CD8-positive, alpha-beta memory T cell (primary cell): ENCODE measurements at places on chromosomes 7 and 10.

DNA sequence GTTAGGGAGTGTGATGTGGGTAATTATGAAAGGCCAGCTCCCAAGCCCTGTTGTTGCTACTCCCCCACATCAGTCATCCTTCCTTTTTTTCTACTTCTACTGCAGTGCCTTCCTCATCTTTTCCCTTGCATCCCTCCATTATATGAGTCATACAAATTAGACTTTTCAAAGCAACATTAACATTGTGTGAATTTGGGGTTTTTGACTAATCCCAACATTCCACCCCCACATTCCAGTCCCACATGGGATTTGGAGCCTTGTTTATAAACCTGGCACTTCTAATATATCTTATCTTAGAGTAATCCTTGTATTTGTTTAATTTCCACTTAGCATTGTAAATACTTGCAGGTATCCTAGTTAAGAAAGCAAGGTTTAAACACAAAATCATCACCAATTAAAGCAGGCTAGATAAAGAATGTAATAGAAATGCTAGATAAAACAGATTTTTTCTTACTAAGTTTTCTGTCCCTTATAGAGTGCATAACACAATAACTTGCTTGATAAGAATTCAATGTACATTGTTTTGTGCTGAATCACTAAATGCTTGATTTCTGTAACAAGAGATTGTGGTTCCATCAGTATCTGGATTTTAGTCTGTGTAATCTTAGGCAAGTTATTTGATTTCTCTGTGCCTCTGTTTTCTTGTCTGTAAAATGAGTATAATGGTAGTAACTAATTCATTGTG, 165.8 kb downstream of the CFTR start:
- no peak for DNase-seq

GRCh38 chr10:29353887-29354561, 65.2 kb downstream of the LYZL1 start:
- DNase-seq = no peak

GRCh38 chr7:116683786-116684185, 11.8 kb downstream of the MET start:
- DNase-seq = no peak

DNA sequence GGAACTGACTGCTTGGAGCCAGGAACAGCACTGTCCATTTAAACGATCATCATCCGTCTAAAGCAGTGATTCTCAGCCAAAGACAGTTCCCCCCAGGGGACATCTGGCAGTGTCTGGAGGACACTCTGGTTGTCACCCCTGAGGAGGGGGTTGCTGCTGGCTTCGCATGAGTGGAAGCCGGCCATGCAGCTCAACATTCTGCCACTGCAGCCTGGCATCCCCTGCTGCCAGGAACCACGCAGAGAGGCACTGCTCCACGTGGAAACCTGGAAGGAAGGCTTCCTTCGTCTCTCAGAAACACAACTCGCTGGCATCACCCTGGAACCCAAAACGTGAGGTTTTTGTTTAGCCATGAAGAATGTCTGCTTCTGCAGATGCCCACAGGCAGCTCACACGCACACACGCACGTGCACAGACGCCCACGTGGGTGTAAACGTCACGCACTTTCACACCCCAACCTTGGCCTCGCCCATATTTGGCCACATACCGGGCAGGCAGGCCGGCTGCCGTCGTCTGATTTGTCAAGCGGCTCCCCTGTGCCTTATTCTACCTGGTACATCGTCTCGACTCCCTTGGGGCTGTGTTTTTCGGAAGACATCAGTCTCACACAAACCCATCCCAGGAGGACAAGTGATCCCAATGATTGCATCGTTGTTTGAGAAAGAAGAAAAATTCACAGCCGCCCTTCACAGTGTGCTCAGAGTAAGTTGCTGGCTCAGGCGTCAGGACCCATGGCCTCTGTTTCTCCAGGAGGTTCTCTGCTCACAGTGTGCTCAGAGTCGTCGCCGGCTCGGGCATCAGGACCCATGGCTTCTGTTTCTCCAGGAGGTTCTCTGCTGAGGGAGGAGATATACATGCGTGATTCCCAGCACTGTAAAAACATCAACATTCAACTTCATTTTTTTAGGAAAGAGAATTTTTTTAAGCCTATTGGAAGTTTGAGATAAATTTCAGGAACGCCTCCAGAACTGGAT, 127.2 kb upstream of the PPP2R2D start:
- DNase-seq = no peak

- no peak for DNase-seq
Measured at GRCh38 chr10:13110908-13111307, 10.9 kb downstream of the OPTN start.

- no peak for DNase-seq
Measured at GRCh38 chr10:89744026-89744425, 42.6 kb downstream of the KIF20B start.

GRCh38 chr10:121326905-121327304, 271.3 kb downstream of the FGFR2 start:
- no peak for DNase-seq

- DNase-seq = no peak
Measured at GRCh38 chr10:29853913-29854312, 205.5 kb downstream of the JCAD start.

GRCh38 chr10:95536894-95537541, 24.2 kb downstream of the SORBS1 start:
- no peak for DNase-seq

DNA sequence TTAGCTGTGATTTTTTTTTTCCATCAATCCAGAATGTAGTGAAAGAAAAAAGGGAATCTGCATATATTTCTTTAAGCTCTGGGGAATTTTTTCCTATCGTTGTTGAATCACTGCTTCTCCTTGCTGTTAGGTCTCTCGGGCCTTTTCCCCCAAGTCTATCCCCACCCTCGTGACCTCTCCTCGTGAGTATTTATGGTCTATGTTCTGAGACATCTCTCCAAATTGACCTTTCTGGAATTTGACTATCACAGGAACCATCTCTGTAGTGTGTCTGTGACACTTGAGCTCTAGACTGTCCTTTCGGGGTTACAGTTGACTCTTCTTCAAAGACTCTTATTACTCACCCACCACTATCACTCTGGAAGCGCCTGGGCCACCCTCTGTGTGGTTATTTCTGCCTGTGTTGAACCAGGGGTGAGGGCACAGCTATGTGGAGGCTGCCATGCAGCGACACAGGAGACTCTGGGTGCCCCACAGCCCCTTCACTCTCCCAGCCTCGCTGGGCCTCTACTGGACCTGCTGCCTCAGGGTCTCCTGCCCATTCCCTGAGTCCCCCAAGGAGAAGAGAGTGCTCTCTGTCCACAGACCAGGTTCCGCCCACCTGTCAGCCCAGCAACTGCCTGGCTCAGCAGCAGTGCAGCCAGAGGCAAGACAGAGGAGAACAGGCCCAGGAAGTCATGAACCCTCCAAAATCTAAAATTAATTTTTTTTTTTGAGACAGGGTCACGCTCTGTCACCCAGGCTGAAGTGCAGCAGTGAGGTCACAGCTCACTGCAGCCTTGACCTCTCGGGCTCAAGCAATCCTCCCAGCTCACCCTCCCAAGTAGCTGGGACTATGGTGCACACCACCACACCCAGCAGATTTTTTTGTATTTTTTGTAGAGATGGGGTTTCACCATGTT, 45.7 kb upstream of the PTPRN2 start:
- DNase-seq = no peak

DNA sequence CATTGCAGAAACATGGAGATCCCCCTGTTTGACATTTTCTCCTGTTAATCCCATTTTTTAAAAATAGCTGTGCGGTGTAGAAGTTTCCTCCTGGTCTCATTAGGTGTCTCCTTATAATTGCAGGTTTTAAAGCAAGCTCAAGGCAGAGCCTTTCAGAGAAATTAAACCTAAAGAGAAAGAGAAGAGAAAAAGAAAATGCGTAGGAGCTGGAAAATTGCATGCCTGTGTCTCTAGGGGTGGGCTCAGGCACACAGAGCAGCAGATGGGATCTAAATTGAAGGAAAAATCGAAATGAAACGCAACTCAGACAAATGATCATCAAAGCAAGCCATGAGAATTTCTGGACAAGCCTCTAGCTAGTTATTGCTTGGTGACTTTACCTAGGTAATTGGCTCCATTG, 40.1 kb downstream of the GPR26 start:
- DNase-seq = no peak

DNA sequence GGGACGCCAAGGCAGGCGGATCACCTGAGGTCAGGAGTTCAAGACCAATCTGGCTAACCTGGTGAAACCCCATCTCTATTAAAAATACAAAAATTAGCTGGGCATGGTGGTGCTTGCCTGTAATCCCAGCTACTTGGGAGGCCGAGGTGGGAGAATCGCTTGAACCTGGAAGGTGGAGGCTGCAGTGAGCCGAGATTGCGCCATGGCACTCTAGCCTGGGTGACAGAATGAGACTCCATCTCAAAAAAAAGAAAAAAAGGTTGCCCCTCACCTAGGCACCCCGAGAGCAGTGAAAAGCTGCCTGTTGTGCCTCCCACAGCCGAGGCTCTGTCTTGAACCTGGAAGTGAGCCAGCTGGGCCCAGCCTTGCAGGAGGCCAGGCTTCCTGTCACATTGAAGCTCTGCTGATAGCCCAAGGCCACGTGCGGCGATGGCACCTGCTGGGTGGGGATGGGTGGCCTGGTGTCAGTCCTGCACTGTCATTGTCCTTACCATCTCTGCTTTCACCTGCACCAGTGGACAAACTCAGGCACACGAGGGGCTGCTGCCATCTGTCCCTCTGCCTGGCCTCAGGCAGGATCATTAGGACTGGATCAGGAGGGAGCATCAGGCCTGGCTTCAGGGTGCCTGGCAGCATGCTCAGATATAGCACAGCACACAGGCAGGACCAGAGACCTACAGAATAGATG, 37.8 kb downstream of the DNAJB12 start:
- peak; percentile 44 for DNase-seq

GRCh38 chr7:151875942-151876898, 695 bp downstream of the PRKAG2 start:
- DNase-seq = peak; percentile 61

DNA sequence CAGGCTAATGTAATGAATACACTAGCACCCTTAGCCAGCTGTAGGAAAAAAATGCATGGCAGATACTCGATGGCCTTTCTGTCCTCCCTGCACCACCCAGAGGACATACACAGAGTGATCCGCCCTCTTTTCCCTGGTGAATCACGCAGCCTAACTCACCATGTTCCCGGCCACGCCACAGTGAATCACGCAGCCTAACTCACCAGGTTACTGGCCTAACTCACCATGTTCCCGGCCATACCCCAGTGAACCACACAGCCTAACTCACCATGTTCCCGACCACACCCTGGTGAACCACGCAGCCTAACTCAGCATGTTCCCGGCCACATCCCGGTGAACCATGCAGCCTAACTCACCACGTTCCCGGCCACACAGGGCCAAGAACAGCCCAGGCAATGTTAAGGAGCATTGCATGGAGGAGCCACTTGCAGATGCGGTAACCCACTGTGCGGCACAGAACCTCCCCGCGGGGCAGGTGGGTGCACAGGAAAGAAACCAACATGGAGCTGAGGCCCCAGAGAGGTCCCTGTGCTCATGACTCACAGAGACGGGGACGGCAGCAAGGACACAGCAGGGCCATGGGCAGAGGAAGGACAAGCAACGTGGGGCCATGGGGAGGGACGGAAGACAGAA, 508.5 kb downstream of the DNAJB6 start:
- DNase-seq = no peak

DNA sequence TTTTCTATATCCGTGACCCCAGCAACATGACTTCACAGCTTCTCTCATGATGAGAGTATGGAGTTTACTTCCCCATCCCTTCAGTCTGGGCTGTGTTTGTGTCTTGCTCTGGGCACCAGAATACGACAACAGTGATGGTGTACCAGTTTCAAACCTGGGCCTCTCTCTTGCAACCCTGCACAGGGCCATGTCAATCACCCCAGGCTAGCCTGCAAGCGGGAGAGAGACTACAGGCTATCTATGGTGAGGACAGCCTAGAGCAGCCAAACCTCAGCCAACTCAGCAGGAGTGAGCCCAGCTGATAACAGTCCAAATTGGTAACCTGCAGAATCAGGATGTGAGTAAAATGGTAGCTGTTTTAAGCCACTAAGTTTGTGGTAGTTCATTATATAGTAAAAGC, 235.8 kb downstream of the CHCHD3 start:
- DNase-seq = no peak

DNA sequence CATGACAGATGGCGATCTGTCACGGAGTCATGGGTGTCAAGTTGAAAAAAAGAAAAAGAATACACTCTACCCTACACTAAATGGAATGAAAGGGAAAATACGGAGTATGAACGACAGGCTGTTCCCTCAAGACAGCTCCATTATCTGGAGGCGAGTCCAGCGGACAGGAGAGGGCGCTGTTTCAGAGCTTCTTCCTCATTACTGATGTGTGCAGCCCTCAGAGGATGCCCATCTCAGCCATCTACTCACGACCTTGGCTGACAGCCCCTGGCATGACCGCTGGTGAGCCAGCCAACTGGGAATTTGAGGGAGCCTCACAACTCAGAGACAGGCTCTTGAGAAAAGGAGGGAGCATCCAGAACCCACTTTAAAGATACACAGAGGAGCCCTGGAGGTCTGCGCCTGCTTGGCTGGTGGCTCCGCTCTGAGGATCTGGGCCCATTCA, 49.6 kb upstream of the SMNDC1 start:
- peak; percentile 64 for DNase-seq

DNA sequence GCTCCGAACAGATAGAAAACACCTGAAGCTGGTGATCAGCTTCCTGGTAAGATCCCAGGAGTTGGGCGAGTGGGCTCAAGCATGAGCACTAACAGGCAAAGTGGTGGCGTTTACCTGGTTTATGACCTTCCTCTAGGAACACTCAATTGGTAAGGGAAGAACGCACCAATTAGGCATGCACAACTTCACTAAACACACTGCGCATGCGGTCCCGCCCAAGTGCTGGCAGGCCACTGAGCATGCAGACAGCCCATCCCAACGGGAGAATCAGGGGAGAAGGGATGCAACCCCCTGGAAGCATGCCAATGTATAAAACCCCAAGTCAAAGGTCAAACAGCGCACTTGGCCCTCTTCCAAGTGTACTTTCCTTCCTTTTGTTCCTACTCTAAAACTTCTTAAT, 70.4 kb downstream of the LYZL2 start:
- DNase-seq = no peak

GRCh38 chr7:135466442-135467206, 43.3 kb downstream of the CNOT4 start:
- DNase-seq = no peak

DNA sequence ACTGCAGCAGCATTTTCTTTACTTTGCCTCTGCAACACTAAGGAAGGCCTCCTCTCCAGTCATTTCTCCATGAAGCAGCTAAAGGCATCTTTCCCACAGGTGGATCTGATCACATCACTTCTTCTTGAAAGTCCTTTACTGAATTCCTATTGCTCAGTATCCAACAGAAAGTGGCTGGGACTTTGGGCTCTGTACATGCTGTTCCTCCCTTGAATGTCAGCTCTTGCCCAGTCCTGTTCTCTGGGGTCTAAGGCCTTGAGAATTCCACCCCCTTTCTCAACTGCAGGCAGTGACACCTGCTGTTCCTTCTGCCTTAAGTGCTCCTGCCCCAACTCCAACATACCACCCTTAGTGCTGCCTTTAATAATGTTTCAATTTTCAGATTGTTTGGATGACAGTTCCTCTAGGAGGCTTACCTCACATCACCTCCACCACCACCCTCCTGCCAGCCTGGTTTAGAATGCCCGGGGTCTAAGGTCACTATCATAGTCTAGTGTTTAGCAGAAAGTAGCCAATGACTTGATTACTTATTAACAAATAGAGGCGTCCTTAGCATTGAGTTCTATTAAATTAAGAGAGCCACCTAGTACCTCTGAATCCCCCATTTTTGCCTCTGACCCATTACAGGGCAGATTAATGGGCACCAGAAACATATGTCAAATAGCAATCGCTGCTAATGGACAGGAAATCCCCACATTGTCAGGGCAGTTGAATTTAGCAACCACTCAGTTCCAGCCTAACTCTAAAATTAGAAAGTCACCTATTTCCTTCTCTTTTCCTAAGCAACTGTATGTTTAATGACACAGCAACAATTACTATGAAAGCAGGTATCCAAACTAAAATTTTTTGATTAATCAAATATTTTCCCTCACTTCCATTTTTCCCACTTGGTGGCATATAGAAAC, 11.4 kb downstream of the INHBA start:
- DNase-seq = no peak
